ENCODE measurements at places on chromosomes 3 and 15.
A peak's percentile ranks its signal among the peaks of the same experiment; 100 is the strongest.

- peak; percentile 94 for DNase-seq
These were observed at the start of gene NECTIN3 for GRCh38 chr3:111071257-111072030. TSS of gene NECTIN3 (plus strand) at chr3:111071816. CDS start at chr3:111072018, 202 bp downstream.

- peak; percentile 26 for DNase-seq
These were observed 2.6 kb upstream of the NGLY1 start for GRCh38 chr3:25785826-25786225.

- no peak for DNase-seq
These were observed 691.1 kb downstream of the DIPK2A start for GRCh38 chr3:144662729-144663128.

GRCh38 chr15:47726399-47726823 lies 9.1 kb downstream of the SEMA6D start:
- peak; percentile 3 for DNase-seq

- no peak for DNase-seq
These were observed 104.5 kb downstream of the SST start for GRCh38 chr3:187565701-187566100.

GRCh38 chr15:84001037-84001436 lies 234.5 kb upstream of the GOLGA6L4 start:
- DNase-seq, result peak; percentile 80

GRCh38 chr15:101207867-101208288 lies 44.0 kb downstream of the CHSY1 start:
- DNase-seq, result peak; percentile 68

GRCh38 chr3:167450195-167450594 lies 23.6 kb downstream of the SERPINI2 start:
- DNase-seq, result no peak

GRCh38 chr3:185021256-185021655 lies 131.6 kb downstream of the C3orf70 start:
- no peak for DNase-seq

- no peak for DNase-seq
These were observed 1.9 kb downstream of the ROBO1 start for GRCh38 chr3:79765911-79766310.

- DNase-seq, result no peak
These were observed 124.2 kb downstream of the TMCO5A start for GRCh38 chr15:38058596-38059075.

DNA sequence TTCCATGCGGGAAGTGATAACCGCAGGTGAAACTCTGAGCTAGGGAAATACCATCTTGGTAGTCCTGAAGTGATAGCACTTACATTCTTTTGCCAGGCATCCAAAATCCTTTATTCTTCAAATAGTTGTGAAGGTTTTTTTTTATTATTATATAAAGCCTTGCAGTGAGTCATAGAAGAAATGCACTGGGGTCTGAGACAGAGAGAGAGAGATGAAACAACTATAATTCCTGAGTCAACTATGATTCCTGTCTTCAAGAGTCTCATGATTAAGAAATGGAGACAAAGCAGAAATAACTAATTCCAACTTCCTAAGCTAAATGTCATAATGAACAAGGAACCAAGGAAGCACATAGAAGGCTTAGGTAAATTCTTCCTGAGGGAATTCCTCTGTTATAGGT lies 495.6 kb downstream of the LPP start:
- no peak for DNase-seq

DNA sequence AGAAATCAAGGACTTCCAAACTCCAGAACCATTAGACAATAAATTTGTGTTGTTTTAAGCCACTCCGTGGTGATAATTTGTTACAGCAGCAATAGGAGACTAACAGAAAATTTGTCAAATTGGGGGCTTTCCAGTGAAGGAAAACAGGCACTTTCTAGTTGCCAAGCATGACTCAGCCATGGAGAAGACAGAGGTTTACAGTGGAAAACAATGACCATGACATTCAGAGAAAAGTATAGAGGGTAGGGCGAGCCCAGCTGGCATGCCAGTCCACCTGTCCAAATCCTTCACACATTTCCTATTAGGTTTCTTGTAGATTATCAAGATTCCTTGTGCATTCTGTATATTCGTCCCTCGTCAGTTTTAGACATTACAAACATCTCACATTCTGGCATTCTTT lies 24.9 kb downstream of the SLCO2A1 start:
- peak; percentile 9 for DNase-seq

DNA sequence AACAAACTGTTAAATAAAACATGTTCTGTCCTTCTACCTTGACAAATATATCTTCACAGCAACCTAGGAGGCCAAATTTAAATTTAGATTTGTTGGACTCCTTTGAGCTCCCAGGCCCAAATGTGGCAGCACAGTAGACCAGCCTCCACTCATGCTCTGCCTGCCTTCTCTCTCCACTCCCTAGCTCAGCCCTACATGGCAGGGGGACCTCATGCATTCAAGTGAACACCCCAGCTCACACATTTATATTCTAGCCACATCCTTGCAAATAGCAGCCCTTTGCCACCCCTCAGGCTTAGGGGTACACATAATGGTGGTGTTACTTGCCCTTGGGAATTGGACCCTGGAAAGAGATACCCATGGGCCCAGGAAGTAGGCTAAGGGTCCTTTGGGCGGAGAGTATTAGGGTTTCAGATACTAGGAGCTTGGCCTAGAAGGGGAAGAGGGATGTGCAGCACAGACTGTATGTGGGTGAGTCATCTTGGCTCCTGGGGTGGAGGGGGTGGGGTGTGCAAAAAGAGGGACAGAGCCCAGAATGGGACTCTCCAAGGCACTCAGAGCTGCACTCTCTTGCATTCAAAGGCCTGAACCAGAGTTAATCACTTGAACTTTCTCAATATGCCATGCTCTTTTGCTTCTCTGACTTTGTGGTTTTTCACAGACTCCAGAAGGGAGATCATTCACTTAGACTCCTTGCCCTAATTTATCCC lies 268.4 kb upstream of the ROPN1 start:
- peak; percentile 72 for DNase-seq

DNA sequence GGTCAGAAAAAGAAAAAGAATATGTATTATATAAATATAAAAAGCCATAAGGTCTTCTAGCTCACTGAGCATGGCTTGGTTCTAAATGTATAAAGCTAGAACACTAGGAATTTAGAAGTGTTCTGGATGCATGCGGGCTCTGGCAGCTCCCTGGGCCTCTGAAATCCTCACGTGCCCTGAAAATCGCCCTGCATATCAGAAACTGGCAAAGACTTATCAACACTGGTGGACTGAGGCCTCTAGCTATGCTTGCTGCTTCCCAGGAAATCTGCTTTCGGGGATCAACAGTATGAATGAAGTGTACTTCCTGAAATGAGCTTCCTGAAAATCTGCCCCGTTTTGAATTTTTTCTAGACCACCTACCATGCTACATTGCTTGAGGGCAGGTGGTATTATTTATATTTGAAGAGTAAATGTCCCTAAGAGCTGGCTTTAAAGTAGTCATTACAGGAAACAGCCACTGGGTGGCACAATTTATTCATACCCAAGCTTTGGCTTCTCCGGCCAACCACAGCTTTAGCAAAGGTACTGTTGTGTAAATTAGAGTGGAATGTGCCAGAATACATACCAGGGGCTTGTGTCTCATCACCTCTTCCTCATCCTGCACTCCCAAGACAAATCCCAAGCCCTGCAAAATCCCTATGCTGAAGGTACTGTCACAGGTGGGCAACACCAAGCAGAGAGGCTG lies 17.7 kb downstream of the CRTAP start:
- peak; percentile 52 for DNase-seq

GRCh38 chr15:51878446-51879386 lies 49.3 kb downstream of the TMOD3 start:
- no peak for DNase-seq

DNA sequence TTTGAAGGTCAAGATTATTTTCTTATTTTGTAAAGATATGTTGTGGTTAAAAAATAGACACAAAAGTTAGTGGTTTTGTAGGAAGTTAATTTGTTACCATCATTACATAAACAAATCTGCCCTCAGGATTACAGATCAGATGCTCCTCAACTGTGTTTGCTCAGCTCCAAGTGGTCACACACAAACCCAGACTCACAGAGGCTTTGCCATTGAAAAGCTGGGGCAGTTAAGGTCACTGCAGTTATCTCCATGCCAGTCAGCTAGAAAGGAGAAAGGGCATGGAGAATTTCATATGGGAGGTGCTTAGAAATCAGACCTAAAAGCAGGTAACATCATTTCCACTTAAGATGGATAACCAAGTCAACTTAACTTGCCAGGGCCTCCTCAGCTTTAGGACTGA lies 825.7 kb upstream of the GBE1 start:
- no peak for DNase-seq

DNA sequence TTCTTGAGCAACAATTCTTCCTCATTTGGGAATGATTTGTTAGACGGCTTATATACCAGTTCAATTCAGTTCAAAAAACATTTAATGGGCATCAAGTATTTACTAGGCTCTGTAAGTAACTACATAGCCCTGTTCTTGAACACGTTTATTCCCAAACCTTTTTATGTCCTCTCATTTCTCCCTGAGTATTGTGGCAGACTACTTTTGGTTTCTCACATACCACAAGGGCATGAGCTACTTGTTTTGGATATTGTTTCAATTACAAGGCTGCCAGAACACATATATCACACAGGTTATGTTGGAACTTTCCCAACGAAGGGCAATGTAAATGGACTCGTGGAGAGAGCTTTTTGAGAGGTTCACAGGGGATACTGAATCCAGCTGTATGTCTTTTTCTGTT lies 363.8 kb upstream of the NAALADL2 start:
- no peak for DNase-seq

DNA sequence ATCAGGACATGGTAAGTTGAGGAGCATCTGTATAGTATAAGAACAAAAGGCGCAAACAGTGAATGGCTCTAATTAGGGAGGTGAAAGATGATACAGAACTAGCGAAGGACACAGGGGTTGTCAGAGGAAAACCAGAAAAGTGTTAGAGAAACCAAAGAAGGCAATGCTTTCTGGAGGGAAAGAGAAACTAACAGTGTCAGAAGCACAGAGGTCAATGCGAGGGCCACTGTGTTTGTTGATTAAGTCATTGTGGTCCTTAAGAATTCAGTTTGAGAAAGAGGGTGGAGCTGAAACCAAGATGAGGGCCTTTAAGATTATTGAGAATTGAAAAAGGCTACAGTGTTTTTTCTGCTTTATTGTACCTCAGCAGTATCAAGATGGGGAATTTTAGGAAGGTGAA lies 28.8 kb downstream of the ATG7 start:
- no peak for DNase-seq

DNA sequence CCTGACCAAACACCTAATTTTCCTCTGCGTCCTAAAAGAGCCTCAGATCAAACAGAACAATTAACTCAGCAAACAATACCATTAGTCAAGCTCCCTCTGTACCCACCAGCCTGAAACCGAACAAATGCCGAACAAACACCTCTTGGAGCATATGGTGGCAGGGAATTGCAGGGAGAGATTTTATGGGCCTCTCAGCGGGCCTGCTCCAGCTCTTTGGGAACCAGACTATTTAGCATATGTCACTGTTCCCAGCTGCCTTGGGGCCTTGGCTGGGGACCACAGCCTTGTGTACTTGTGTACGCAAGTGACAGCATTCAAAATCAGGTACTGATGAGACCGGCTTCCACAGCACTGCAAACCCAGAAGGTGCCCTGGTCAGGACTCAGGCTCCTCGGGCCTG lies 388.8 kb upstream of the PPP2R3A start:
- DNase-seq, result no peak

- DNase-seq, result no peak
These were observed 1.4 kb downstream of the KBTBD13 start for GRCh38 chr15:65077981-65078352.

- DNase-seq, result peak; percentile 84
These were observed 33.8 kb downstream of the MRAS start for GRCh38 chr3:138381950-138382715.
